GM12892 (cell line): ENCODE measurements at places on chromosomes 12 and 14.

DNA sequence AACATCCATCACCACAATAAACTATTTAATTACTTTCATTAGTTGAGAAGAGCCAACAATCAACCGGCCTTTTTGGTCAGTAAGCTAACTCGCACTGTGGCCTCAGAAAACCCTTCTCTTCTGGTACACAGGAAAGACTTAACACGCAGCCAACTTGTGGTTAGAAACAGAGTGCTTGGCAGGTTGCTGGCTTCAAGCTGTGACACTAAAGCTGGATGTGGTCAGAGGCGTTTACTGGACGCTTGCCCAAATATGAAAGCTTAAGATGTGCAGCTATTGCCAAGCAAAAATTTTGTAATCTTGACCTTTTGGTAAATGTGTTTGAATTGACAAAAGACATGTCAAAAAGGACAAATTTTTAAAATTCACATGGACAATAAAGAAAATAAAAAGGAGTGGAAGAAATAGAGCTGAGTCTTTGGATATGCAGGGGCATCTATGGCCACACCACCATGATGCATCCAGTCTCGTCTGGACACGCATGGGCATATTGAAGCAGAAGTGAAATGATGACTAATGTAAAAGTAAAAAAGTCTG is 2.6 kb upstream of the KLRK1 start:
- no peak for DNase-seq

GRCh38 chr14:45610318-45610717 is 357.3 kb upstream of the MIS18BP1 start:
- no peak for DNase-seq

DNA sequence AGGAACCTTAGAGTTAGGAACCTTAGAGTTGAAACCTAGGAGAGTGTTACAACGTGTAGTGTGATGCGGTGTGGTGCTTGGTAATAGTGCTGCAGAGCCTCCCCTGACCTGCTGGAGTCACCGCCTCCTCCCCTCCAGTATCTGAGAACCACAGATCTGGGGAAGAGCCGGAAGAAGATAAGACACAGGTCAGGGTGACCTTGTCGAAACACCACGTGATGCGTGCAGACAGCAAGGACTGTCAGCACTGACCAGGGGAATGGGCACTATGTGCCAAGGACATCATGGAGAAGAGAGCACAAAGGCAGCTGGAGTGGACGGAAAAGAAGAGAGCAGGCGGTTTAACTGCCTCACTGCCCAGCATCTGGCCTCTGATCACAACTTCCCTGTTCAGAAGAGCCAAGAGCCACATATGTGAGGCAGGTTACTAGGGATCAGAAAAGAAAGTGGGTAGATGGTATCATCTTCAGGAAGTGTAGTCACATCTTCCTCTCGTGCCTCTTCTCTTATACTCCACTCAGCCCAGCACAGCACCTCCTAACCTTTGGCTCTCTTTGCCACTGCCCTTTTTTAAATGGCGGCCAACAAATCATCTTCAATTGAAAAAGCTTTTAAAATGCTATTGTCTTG is 93.7 kb downstream of the TESC start:
- no peak for DNase-seq

GRCh38 chr12:6367969-6368892 is 7.1 kb downstream of the SCNN1A start:
- DNase-seq: no peak

GRCh38 chr12:53465679-53466078 is 13.8 kb downstream of the PCBP2 start:
- no peak for DNase-seq

GRCh38 chr14:94771906-94772490 is 2.1 kb upstream of the GSC start:
- DNase-seq: no peak

- no peak for DNase-seq
Observed at GRCh38 chr12:110819646-110820045, 27.1 kb upstream of the CCDC63 start.

DNA sequence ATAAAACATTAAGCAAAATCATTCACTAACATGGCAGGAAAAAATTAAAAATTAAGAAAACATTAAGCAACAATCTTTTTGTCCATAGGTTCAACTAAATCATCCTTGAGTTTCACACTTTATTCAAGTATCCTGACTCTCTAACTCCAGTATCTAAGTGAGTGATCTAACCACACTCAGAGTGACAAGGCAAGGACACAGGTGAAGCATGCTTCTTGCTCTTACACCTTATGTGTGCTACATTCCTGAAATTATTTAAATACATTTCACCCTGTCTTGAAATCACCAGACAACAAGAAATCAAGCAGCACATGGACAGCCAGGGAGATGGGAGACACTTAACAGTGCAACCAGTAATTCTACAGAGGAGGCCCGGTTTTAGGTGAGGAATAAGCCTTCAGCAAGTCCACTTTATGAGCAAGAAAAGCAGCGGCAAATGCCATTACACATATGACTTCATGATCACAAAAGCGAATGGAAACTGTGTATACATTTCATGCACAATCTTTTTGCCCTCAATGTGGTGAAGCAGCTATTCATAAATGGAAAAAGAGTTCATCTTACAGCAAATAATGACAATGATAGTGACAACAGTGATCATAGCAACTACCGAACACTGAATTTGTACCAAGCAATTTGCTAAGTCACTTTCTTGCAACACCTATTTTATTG is 37.4 kb downstream of the PHLDA1 start:
- DNase-seq: no peak

DNA sequence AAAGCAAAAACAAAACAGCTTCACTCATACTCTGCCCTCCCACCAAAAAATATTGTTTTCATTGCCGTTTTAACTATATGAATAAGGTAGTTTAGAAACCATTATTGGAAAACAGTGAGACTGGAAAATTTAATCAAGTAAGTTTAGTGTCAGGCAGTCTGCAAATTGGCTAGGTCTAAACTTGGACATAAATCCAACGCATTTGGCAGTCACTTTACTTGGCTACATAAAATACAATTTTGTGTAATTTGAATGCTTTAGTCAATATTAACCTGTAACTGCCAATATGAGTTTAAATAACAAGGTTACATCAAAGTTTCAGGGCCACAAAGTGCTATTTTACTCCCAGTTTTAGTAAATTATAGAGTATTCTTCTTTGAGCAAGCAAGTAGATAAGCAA is 202.3 kb upstream of the SLC38A2 start:
- no peak for DNase-seq

DNA sequence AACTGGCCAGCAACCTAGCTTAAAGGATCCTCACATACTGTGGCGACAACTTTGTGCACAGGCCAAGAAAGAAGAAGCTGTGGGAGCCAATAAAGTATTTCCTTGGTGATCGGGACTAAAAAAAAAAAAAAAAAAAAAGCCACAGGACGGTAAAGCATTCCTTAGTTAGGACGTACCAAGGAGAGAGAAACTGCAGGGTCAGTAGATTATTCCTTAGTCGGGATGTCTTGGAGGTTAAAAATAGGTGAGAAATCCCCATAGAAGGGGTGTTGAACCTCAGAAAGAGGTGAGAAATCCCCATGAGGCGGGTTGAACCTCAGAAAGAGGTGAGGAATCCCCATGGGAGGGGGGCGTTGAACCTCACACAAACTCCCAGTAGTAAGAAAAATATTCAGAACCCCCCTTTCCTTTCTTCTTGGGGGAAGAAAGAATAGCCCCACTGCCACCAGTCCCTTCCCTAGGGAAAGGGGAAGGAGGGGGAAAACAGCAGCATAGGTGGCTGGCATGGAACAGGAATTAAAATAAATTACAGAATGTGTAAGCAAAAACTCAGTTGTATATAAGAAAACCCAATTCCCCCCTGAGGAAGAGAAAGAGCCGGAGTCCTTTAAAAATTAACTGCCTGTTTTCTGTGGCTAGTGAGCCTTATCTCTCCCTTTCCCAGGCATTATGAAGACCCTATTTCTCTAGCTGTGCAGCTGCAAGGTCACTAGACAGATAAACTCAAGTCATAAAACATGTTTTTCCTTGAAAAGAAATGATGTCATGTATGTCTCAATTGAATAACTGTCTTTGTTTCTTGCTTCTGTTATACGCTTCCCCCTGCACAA is 26.8 kb downstream of the KLRK1 start:
- no peak for DNase-seq

GRCh38 chr12:89827592-89827991 is 119.0 kb upstream of the ATP2B1 start:
- no peak for DNase-seq

DNA sequence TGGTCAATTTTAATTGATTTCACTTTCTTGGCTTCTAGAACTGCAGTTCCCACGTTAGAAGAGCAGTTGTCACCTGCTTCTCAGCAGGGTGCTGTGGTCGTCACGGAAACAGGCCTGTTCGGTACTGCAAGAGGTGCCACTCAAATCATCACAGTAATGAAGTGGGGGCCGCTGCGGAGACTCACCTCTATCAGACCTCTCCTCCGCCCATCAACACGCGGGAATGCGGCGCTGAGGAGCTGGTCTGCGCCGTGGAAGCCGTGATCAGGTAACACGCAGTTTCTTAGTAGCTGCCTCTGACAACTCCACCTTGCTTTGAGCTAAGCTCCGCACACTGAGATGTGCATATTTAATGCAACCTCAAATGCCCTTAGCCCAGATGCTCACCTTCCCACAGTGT is 107.2 kb downstream of the UNC79 start:
- DNase-seq: no peak

DNA sequence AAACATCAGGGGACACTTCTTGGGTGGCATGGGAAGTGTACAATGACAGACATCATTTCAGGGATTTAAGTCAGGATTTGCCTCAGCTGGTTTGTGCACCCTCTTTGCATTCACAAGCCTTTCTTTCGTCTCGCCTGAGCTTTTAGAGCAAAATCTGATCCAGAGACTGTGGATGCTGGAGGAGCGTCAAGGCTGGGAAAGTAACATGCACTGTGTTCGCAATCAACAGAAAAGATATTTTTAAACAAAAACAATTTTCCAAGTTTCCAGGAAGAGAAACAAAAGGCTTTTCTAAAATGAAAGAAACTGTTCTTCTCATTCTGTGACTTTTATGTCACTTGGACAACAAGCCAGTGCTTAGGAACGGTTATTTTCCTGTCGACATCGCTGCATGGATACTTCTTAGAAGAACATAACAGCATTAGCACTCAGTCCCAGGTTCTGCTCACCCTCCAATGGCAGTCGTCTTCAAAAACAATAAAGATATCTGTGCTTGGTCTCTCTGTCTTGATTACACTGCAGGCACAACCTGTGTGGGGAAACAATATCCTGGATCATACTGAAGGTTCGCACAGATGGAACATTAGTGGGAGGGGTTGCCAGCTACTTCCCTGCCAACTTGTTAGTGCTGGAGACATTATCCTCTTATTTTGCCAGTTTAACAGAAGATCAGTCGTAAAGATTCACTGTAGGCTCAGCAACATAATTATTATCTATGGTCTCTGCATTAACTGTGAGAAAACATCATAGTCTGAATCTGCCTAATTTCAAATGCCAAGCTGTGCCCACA is 403.3 kb upstream of the ATP2B1 start:
- DNase-seq: no peak

DNA sequence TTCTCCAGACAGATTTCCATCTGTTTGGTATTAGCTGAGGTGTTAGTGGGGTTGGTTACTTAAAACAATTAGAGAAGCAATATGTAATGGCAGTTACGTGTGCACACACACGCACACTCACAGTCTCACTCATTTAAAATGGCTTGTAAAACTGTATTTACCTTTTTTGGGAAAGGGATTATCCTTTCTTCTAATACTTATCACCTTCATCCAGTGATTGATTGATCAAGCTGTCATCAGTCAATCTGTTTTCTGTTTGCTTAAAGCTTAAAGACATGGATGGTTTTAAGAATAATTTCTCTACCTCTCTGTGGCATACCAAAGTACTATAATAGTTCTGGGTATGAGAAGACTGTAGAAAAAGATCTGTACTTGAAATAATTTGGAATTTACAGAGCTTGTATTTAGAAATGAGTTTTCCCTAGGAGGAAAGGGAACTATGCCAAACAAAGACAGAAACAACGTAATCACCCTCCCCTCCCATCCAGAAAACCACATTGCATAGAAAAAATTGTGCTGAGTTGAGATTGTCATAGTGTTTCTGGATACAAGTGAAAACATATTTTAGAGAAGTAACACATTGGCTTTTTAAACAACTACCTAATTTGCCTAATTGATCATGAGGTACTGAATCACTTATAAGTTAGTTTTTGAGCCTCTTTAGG is 455.8 kb downstream of the PCNX1 start:
- no peak for DNase-seq

DNA sequence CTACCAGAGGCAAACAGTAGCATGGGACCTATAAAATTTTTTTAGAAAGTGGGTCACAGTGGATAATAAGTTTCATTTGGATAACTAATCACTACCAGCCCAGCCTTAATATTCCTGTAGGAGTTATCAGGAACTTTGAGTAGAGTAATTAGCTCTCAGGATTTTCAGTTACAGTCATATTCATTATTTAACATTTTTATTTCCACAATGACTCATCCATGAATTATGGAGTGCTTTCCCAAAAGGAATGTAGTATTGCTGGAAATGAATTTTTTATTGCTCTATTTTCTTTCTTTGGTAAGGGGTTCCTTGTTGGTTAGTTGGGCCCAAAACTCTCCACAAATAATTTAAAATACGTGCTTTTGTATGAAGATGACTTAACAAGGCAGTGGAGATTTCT is 53.7 kb downstream of the ERC1 start:
- no peak for DNase-seq

DNA sequence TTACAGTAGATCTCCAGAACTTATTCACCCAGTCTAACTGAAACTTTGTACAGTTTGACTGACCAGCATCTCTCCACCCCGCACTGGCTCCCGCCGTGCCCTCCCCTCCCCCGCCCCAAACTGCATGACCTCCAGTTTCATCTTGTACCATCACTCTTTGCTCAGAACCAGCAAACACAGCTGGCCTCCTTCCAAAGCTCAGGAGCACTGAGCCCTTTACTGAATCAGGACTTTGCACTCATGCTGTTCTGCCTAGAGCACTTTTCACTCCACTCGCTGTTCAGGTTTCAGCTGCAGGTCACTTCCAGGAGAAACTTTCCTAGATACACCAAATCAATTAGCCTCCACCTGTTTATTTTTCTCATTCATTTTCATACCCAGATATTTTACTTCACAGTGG is 455.3 kb upstream of the PDE3A start:
- no peak for DNase-seq

GRCh38 chr12:44846826-44847225 is 29.3 kb downstream of the NELL2 start:
- DNase-seq: no peak

DNA sequence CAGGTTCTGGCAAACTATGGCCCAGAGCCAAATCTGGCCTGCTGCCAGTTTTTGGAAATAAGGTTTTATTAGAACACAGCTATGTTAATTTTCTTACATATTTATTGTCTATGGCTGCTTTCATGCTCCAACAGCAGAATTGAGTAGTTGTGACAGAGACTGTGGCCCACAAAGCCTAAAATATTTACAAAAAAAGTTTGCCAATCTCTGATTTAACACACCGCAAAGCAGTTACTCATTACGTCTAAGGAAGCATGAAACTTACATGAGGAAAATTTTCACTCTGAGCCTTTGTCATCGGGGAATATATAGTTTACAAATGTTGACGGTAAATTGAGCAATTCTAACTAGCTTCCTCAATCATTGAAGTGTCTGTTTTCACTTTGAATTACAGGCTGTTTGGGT is 96.5 kb downstream of the UNC79 start:
- DNase-seq: no peak
